Globus pallidus (tissue), 1 donor: ENCODE measurements at places on chromosomes 5 and 9.

DNA sequence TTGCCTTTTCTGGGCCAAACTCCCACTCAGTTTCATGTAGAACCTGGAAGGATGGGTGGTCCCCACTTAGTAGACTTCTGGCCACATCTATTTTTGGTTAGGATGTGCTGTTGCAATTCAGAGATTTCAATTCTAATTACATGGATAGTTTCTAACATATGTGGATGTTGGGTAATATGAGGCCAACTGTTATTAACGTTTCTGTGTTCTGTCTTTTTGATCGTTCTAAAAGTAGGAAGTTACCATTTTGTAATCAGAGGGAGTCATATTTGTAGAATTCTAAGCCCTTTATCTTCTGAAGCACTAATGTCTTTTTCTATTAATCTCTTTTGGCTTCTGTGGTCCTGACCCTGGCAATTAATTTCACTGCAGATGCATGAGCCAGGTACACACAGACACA is 141.6 kb upstream of the SPEF2 start:
- DNase-seq = no peak

- DNase-seq = no peak
Observed at GRCh38 chr5:180522330-180522729, 28.2 kb downstream of the CNOT6 start.

- no peak for DNase-seq
Observed at GRCh38 chr9:26983340-26983739, 22.1 kb downstream of the LRRC19 start.

GRCh38 chr5:142281008-142281367 is 43.8 kb downstream of the SPRY4 start:
- DNase-seq = no peak

GRCh38 chr9:9603345-9603744 is 1009.5 kb downstream of the PTPRD start:
- DNase-seq = no peak

GRCh38 chr5:6832994-6833393 is 119.8 kb downstream of the TENT4A start:
- no peak for DNase-seq

DNA sequence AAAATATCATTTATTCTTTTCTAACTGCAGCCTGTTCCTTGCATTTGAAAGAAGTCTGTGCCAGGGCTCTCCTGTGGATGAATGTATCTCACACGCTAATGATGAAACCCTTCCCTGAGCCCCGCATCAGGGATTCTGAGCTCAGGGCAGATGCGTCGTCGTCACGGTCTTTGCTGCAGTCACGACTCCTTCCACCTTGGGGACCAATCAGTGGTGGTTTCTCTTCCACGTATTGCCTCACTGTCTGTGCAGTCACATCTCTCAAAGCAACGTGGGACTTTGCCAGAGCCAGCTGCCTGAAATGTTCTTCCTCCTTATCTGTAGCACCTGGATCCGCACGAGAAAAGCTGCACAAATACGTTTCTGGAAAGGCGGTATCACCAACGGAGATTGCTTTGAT is 13.9 kb upstream of the UBE2QL1 start:
- DNase-seq = no peak

DNA sequence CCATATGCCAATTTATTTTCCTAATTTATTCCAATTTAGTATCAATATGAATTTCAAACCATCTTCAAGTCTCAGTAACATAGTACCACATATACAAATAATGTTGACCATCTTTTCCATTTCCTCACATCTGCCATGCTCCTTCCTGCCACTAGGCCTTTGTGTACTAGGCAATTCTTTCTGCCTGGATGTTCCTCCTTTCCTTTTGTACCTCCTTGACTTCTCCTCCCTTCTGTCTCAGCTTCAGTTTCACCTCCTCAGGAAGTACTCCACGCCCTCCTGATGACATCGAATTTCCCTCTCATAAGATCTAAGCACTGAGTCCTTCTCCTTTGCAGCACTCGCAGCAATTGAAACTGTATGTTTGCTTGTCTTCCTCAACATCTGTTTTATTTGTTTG is 53.9 kb downstream of the MEF2C start:
- peak; percentile 55 for DNase-seq

DNA sequence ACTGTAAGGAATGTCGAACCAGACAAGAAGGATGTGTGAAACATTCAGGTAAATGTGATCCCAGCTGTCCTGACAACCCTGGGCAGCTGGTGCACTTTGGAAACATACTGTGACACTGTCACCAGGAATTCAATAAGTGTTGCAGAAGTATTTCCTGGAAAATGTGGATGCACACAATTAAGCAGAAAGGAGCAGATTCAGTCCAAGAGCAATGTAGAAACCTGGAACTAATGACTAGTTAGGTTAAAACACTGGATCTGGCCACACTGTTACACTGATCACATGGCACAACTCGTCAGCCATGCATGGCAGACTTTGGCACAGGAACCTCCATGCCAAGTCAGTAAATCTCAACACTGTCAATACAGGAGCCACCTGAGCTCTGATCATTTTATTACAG is 109.0 kb downstream of the FAM174A start:
- no peak for DNase-seq

- no peak for DNase-seq
Observed at GRCh38 chr9:116632990-116633838, 53.9 kb upstream of the TRIM32 start.

DNA sequence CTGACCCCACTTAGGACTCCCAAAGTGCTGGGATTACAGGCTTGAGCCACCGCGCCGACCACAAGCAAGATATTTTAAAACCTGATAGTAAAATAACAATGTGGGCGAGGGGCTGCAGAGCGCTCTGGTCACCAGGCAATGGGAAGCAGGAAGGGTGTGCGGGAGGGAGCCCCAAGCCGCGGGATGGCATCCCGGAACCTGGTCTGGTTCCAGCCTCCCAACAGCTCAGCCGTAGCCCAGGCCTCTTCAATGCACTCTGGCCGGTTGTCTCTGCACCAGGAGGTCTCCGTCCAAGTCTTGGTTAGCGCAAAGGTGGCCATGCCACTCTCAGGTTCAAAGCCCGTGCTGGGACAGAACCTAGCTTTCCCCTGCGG is 694 bp upstream of the UAP1L1 start:
- no peak for DNase-seq

DNA sequence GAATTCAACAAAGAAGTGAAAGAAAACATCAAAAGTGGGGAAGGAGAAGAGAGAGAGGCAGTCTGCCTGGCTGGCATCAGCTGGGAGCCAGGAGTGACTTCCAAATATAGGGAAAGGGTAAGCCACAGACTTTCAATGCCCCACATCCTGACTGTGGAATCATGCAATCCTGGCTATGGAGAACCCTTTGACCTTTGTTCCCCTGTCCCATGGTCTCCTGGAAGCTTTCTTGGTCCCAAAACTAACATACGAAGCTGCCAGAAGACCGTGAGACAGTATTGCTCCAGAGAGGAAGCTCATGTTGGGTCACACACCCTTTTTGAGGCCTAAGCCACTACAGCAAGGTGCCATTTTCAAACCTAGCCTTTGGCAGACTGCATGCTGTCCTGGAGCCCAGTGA is 665.5 kb downstream of the ELAVL2 start:
- DNase-seq = no peak

- no peak for DNase-seq
Observed at GRCh38 chr5:146213210-146213826, 9.9 kb downstream of the RBM27 start.

GRCh38 chr9:92716557-92716956 is 46.6 kb upstream of the IPPK start:
- no peak for DNase-seq

GRCh38 chr5:96283589-96283988 is 149.5 kb downstream of the PCSK1 start:
- DNase-seq = no peak

DNA sequence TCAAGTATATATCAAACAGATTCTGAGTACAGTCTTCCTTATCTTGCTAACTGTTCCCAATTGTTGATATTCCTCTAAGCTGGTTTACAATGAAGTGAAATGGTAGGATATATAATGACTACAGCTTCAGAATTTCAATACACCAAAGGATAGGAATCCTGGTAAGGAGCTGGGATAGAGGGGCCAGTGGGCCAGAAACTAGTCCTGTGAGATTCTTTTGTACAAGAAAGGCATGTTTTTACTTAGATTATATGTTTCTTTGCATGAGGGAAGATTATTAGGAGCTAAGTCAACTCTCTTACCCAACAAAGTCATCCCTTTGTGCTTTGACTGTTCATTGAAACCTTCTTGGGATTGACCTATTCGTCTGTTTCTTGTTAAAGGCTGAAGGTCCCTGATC is 435.7 kb downstream of the PLK2 start:
- DNase-seq = no peak

DNA sequence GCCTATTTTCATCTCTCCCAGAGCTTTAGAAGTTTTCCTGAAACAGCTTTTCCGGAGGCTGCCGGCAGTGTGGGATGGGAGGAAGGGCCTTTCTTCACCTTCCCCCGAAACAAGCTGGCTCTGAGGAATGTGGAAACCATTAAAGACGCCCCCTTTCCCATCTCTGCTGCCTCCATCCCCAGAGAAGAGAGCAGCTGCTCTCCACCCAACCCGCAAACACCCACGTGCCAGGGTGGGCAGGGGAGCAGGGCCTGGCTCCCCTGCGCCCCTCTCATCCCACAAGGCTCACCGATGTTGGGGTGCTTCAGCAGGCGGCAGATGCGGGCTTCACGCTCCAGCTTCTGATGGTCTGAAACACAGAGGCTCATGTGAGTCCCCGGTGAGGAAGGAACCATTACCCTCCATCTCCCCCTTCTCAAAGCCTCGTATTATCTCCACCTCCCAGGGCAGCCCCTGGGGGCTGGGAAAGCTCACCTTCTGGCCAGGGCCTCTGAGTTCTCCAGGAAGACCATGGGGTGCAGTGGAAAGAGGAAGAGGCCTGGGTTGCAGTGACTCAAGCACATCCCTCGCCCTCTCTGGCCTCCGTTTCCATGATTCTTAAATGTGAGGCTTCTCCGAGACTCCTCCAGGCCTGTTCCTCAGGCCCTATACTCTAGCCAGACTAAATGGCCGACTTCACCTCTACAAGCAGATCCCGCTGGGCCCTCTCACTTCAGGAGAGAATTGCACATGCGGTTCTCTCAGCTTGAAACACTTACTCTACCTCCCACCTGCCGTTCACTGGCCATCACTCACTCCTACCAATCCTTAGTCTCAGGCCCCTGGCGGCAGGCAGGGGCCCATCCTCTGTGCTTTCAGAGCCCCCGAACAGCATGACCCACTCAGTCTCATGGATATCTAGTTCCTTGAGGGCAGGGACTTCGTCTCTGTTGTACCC is 24.6 kb downstream of the CAMK2A start:
- DNase-seq = no peak

GRCh38 chr9:69325409-69326212 is 596 bp downstream of the ENTREP1 start:
- no peak for DNase-seq

DNA sequence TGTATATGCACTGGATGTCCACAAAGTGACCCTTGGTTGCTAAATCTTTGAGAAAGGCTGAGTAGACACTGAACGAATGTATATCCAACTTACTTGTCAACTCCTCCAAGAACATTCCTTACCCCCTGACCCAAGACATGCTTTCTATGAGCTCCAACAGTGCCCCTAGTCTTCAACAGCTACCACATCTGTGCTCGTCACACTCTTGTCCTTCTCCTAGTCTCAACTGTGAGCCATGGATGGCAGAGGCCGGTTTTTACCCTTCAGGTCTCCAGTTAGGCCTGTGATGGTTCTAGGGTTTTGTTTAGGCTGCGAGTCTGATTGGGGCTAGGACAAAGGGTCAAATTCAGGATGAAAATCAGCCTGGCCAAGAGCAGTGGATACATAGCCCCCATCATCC is 19.0 kb upstream of the GPX3 start:
- no peak for DNase-seq

DNA sequence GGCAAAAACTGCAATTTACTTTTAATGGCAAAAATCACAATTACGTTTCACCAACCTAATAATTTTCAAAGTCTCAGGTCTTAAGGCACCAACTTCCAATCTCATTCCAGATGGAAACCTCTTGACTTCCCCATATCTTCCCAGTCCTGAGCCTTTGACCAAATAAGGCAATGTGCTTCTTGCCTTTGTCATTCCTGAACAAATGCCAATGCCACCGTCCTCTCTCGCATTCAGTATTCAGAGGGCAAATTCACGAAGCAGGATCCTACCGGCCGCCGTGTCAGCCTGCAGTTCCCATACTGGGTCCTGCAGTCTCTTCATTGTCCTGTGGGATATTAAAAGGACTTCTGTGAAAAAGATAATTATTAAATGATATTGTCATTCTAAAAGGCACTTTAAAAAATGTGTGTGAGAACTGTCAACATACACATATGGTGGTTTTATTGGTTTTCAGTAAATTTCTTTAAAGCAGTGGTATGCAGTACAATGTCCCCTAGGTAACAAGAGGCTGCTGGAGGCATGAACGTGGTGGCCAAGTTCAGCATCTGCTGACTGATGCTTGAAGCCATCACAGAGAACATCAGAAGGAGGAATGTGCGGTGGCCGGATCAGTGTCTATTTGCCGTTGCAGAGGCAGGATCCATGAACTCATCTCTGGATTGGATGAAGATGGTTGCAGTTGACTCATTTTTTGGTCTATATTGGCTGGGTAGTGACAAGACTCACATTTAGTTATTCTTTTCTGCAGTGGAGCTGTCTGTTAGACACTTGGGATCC is 101.4 kb upstream of the IRX4 start:
- DNase-seq = no peak

- no peak for DNase-seq
Observed at GRCh38 chr5:84273517-84273883, 111.2 kb downstream of the EDIL3 start.

GRCh38 chr9:121071756-121072421 is 2.9 kb upstream of the CNTRL start:
- DNase-seq = no peak

DNA sequence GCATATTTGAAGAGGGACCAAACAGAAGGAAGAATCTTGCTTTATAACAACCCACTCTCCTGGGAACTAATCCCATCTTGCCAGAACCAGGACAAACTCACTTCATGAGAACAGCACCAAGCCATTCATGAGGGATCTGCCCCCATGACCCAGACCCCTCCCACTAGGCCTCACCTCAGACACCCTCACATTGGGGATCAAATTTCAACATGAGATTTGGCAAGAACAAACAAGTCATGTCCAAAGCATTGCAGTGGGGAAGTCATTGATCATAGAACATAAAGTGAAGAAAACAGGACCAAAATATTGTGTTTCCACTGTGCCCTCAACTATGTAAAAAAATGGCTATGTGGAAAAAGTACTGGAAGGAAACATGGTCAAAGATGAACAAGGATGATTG is 43.9 kb downstream of the MAP1B start:
- DNase-seq = no peak

DNA sequence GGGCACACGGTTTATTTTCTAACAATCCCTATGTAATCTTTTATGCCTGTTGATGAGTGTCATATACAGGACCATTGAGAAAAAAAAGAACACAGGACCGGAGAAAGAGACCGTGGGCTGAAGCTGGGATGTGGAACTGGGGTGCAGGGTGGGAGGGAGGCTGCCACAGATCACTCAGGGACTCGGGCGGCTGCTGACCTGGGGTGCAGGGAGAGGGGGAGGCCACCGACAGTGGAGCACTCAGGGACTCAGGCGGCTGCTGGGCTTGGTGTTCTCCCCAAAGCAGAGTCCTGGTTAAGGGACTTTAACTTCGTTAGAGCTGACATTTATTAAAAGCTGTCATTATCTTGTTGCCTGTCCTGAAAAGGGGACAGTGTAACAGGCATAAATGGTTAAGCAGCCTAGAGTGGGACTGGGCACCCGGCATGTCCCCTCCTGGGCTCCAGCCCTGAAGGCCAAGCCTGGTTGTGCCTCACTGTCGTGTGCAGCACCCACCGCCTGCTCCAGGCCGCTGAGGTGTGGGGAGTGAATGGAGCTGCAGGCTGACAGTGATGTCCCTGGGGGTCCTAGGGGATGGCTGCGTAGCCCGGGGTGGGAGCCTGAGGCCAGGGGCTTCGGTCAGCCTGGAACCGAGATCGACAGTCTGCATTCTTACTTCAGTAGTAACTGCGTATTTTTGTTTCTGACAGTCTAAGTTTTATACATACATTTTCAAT is 14.0 kb downstream of the NDUFS6 start:
- DNase-seq = no peak
